ENCODE measurements at places on chromosomes 2 and 18.

- no peak for DNase-seq
These were observed 85.6 kb downstream of the SS18 start for GRCh38 chr18:26004832-26005231.

DNA sequence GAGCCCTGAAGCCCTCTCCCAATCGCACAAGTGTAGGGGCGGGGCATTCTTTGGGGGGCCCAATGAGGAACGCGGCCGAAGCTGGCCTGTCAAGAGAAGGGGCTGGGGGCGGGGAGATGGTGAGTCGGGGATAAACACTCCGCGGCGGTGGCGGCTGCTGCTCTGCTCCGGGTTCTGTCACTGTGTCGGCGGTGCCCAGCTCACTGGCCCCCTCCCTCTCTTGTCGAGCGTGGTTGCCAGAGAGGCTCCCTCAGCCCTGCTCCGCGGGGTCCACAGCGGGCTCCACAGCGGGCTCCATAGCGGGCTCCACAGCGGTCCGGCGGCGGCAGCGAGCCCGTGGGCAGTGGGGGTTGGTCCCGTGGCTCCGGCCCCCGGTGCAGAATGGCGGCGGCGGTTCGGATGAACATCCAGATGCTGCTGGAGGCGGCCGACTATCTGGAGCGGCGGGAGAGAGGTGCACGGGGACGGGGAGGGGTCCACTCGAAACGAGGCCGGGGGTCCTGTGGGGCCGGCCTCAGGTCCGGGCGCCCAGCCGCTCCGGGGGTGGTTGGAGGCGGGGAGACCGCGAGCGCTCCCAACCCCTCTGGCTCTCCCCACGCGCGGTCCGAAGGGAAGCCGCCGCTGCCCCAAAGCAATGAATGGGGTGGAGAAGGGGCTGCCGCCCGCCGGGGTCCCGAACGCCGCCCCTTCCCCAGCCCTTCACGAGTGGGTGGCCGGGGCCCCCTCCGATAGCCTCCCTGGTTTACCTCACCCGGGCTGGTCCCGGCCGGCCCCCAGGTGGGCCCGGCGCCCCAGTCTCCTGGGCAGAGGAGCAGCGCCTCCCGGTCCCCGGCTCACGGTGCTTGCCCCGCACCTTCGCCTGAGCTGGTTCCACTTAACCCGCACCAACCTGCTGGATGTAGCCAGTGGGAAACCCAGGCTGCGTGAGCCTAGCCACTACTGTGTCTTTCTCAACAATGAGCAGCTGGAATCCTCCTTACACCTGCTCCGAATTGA, at the start of gene MXD1:
TSS of gene MXD1 (plus strand) at position 160 of the 996 bp plus-strand sequence. CDS start at position 382, 222 bp downstream.
- no peak for DNase-seq

- no peak for DNase-seq
These were observed 75.2 kb downstream of the RIT2 start for GRCh38 chr18:43040281-43040680.

- DNase-seq, result no peak
These were observed 117.4 kb upstream of the ITGB6 start for GRCh38 chr2:160317181-160318099.

DNA sequence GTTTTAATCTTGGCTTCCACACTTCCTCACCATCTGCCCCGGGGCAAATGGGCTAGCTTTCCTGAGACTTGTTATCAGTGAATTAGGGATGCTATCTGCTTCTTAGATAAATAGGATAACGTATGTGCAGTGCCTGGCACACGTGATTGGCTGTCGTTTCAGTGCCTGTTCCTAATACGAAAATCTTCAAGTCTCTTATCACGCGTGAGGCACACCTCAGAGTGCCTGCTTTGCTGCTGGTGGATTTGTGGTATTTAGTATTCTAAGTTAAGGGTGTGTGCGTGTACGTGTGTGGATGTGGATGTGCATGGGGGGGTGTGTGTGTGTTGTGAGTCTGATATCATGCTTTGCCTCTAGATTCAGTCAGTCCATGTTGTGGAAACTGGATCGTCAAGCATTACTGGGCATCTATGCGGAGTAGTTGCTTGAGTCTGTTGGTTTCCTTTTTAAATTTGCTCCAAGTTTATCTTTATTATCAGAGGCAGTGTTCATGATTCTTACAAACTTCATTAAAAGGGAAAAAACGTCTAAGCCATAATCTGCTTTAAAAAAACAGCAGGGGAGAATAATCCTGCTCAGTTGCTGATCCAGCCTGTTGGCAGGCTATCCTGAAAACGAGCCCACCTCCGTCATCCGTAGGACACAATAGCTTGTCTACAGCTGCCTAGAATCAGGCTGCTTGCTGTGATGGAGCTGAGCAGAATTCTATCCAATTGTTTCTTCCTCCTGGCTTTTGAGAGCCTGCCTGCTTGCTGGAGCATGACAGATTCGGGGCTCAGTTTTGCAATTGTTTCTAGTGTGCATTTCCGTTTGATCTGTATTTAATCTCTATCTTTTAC, 6.6 kb downstream of the SH3RF3 start:
- no peak for DNase-seq

DNA sequence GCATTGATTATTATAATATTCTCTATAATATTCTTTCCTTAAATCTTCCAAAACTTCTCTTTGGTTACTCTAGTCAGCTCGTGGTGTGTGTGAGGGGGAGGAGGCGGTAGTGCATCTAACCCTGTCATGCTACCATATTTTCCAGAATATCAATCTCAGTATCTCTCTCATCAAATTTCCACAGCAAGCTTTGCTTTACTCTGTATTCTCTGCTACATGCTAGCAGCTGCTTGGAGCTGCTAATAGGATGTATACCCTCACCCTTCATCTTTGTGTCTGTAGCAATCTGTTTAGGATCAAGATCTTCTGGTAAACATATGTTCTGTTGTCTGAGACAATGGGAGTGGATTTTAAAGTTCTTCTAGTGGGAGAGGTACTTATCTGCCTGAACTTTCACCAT, 303.8 kb upstream of the KLHL14 start:
- no peak for DNase-seq

DNA sequence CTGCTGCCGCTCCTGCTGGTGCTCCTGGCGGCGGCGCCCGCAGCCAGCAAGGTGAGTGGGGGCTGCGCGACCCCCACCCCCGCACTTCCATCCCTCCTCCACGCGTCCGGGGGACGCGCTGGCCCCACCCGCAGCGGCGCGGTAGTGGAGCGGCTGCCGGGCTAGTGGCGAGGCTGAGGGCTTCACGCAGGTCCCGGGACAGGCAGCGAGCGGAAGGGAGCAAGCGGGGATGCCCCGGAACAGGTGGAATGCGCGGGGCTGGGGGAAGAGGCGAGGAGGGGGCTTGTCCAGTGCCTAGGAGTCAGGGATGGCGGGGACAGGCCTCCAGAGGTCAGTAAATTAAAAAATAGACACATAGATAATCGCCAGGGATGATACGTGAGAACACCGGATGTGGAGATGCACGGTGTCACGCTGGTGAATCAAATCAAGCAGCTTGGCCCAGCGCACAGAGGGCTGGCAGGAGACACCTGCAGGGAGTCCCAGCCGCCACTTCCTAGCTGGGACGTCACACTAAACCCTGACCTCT, 403 bp downstream of the COL4A3 start:
- no peak for DNase-seq

DNA sequence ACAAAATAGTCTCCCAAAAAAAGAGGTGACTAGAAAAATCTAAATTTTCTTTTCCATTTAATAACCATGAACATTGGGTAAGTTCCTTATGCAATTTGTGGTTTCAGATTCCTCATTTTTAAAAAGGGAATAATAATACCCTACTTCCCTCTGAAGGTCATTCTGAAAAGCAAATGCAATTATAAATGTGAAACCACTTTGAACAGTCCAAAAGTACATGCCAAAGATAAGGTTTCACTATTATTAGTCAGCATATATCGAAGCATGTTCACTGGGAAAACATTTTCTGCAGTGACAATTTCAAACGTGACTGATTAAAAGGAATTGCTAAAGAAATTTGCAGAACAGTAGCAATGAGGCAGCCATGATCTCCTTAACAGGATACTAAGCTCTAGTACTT, 100.1 kb upstream of the RNF152 start:
- no peak for DNase-seq

DNA sequence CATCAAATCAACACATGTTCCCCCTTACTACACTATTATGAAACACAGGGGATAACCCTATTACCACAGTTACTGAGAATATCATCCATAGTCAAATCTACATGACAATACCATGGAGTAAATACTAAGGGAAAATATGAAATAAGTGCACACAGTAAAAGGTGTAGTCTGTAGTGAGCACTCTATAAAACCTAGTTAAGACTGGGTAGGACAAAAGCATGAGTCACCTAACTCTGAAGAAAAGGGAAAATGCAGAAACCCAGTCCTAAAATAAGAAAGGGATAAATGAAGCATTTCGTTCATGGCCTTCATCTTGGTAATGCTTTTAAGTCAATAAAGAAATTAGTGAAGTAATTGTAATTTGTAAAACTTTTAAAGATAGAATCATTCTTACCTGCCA, 65.4 kb upstream of the ACVR2A start:
- no peak for DNase-seq

DNA sequence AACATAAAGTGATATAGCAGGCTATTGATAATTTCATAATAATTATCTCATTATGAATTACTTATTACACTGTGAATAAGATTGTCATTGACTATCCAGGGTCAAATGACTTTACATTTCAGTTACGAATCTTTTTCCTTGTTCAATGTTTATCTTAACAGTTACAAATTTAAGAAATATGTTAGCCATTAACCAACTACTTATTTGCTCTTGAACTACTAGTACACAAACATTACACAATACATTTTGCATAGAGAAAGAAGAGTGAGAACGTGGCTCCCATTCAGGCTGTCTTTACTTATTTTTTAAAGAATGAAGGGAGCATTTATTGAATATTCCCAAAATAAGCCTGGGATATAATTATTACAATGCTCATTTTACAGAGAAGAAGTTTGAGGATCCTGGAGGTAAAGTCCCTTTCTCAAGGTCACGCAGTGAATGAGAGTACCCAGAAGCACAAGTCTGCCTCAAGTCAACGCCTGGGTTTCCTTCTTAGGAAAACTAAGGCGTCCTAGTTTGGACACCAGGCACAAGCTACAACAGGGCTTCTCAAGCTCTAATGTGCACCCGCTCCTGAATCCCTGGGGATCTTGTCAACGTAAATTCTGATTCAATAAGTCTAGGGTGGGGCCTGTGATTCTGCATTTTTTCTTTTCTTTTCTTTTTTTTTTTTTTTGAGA, 164.2 kb downstream of the FIGN start:
- DNase-seq, result no peak

DNA sequence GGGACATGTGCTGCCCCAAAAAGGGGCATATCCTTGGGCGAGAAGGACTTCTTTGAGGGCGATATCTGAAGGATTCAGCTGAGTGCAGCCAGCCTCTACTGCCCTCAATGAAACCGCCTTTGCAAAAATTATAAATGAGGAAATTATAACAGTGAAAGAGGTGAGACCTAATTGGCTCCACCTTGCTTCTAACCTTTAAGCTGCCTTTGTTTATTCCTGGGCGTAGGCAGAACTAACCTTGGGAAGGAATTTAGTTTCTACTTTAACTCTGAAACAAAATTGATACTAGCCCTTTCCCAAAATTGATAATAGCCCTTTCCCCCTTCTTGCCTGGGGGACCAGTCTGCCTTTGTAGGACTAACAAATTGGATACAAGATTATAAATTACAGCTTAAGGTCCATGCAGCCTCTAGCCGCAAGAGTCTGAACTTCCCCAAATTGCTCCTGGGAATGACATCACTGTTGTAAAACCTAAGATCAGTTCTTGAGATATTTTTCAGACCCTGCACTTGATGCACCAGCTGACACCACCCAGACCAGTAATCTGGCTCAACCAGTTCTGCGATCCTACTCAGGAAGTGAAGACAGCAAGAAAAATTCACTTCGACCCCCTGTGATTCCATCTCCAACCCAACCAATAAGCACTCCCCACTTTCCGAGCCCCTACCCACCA, 36.0 kb upstream of the ASAP2 start:
- DNase-seq, result no peak

DNA sequence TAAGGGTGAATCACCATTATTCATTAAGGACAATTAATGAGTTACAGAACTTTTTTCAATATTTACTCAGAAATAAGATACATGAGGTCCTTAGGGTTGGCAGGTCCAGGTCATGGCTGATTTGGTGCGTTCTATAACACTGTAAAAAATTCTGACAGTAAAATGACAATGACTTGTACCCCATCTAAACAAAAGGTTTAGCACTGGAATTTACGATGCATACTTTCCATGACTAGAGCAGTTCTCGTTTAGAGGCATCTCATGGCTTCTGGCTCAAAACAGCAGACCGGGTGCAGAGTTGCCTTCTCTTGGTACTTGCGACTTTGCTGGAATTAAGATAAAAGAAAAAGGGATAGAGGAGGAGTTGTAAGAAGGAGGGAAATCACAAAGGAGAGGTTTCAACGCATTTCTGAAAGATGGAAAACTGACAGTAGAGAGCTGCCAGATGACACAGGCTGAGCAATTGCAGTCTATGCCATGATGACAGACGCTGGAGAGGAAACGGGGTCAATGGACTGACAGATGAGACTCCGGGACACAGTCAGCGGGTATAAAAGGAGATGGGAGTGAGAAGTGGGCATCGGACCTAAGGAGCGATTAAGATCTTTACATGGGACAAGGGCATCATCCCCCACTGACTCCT, 4.1 kb upstream of the CYS1 start:
- DNase-seq, result no peak

DNA sequence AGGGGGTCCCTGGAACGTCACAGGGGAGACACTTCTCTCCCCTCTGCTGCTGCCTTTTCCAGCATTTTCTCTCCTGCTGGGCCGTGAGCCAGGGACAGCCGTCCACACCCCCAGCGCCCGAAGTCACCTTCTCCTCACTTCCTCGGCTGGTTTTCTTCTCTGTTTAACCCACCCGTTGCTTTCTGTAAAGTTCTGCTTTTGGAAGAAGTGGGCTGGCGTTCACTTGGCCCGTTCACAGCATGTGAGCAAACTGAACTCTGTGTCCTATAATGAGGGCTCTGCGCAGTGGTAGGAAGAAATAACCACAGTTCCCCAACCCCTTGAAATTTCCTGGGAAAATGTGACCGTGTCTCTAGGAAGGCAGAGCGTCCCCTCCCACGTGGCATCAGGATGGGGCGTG, 187.0 kb upstream of the HDAC4 start:
- DNase-seq, result no peak

DNA sequence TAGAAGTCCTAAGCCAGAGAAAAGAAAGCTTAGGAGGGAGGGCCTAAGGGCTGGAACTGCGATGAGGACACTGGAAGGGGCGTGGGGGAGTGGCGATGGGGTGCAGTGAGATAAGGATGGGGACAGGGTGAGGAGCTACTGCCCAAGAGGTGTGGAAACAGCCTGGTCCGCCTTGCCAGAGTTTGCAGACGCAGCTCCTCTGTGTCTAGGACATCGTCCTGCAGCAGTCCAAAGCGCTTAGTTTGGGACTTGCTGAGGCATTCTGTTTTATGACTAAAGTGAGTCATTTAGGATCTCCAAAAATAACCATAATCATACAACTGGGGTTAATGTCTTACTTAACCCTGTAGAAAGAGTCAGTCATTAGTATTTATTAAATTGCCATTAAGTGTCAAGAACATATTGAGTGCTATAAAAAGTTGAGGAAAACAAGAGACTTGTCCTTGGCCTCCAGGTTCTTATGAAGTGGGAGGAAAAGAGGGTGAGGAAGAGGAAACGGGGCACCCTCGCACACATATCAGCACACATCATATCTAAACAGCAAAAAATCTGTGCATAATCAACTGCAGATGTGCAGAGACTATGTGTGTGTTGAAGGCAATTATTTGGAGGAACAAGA, 74.8 kb downstream of the CDK15 start:
- DNase-seq, result no peak

Measured in activated CD8-positive, alpha-beta memory T cell treated with anti-CD3 and anti-CD28 coated beads for 4 hours (primary cell).